ENCODE measurements at places on chromosomes 12 and 14.

- DNase-seq: no peak
Observed at GRCh38 chr14:102629011-102629444, 36.6 kb downstream of the RCOR1 start.

GRCh38 chr14:81802341-81802740, 268.7 kb upstream of the SEL1L start:
- DNase-seq: no peak

- DNase-seq: peak; percentile 98
Observed at GRCh38 chr14:99683619-99684409, at the start of gene CYP46A1. CYP46A1 (plus strand) TSS chr14:99684298; CDS start chr14:99684418, 120 bp downstream.

DNA sequence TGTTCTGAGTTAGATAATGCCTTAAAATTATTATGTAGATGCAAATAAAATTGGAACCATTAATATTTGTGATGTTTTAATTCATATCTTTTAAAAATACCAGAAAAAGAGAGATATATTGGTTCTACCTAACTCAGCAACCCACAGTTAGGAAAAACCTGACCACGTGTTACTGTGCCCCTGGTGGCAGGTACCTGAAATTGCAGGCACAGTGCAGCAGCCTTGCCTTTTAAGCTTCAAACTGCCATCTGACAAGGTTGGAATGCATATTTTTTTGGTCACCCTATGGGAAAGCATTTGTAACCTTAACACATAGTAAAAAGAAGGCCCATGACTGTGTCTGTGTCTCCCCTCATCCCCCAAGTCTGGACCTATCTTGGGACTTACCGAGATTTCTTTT, 109.4 kb upstream of the NOS1 start:
- no peak for DNase-seq

- no peak for DNase-seq
Observed at GRCh38 chr12:67958187-67958586, 31.1 kb upstream of the IFNG-AS1 start.

- DNase-seq: no peak
Observed at GRCh38 chr12:92641291-92641690, 61.5 kb upstream of the PLEKHG7 start.
